ENCODE measurements at places on chromosomes 4 and X.

GRCh38 chrX:54246866-54247265 lies 63.8 kb upstream of the FAM120C start:
- DNase-seq, result no peak

GRCh38 chrX:133921764-133922389 lies 63.5 kb downstream of the GPC3 start:
- DNase-seq, result no peak

DNA sequence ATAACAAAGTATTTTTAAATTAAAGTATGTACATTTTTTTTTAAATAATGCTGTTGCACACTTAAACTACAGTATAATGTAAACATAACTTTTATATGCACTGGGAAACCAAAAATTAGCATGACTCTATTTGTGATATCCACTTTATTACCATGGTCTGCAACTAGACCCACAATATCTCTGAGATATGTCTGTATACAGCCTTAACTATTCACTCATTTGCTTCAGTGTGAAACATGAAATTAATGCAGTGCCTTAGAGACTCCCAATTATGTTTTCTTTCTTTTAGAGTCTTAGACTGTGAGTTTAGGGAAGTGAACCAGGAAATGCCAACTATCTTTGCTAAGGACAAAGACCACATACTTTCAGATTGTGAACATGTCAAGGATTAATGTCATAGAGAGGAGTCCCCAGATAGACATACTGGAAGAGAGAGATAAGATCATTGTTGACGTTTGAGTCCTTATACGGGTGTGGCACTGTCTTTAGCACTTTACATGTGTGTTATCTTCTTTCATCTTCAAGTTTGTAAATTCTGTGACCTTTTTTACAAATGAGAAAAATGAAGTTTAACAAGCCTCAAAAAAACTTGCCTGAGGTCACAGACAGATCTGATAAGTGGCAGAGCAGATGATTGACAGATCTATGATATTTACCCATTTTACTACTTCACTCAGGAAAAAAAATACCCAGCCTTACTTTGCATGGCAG lies 23.2 kb downstream of the CXorf58 start:
- DNase-seq, result no peak

GRCh38 chrX:7435822-7436221 lies 287.9 kb upstream of the PUDP start:
- DNase-seq, result no peak

DNA sequence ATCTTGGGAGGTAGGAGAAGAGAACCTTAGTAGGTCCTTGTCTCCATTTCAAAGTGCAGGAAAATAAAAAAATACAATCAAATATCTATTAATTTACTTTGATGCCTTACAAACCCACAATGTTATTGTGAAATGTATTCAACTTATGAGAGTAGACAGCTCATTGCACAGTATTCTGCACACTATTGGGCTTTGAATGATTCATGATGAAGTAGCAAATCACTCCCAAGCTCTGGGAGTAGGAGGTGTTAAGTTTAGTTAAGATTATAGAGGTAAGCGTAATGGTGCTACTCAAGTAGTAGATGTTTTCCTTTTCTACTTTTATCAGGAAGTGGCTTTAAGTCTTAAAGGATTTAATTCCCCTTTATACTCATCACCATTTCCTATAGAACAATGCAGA lies 32.8 kb upstream of the TMPRSS11A start:
- DNase-seq, result no peak

DNA sequence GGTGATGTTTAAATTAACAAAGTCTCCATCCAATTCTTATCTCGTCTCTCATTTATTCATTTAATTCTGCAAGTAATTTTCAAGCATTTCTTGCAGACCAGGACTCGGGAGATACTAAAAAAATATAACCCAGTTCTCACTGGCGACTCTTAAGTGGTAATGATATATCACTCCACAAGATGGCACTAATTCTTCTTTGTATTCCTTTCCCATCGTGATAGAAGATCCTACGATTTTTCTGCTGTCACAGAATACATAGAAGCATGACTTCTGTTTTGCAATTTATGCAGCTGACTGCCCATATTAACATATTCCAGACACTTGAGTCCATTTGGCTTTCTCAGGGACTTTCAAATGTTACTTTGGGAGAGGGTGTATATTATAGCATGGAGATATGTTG lies 64.0 kb upstream of the FGF13 start:
- no peak for DNase-seq

- DNase-seq, result no peak
Observed at GRCh38 chr4:161554372-161554990, 609.3 kb downstream of the FSTL5 start.

GRCh38 chr4:153113061-153113837 lies 91.0 kb upstream of the TRIM2 start:
- no peak for DNase-seq

DNA sequence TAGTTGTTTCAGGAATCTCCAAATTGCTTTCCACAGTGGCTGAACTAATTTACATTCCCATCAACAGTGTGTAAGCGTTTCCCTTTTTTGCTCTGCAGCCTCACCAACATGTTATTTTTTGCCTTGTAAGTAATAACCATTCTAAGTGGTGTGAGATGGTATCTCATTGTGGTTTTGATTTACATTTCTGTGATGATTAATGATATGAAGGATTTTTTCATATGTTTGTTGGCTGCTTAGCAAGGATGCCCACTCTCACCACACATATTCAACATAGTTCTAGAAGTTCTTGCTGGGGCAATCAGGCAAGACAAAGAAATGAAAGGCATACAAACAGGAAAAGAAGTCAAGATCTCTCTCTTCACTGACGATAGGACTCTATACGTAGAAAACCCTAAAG lies 472.4 kb downstream of the ZNF674 start:
- DNase-seq, result no peak

DNA sequence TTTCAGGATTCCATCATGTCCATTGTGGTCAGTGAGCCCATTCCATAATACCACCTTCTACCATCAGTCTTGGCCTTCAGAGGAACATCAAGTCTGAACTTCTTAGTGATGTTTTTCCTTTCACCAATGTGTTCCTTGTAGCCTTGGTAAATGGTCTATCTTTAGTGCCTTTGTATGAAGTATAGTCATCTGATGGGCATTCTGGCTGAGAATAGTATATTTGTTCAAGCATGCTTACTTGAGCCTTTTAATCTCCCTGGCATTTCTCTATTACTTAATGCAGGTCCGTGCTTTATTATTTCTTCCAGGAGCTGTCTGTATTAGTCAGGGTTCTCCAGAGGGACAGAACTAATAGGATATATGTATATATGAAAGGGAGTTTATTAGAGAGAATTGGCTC lies 99.7 kb downstream of the TLL1 start:
- no peak for DNase-seq

GRCh38 chrX:72576141-72576894 lies 3.7 kb upstream of the HDAC8 start:
- DNase-seq, result no peak

DNA sequence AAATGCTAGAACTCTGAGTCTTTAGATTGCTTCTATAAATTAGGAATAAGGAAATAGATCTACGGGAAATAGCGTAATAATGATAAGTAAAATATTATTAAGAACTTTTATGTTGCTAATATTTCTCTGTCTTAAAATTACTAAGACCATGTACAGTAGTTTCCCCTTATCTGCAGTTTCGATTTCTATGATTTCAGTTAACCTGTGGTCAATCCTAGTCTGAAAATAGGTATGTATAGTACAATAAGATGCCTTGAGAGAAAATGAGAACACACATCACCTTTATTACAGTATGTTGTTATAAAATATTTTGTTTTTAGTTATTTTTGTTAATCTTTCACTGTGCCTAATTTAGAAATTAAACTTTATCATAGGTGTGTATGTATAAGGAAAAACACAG lies 92.6 kb downstream of the CCSER1 start:
- no peak for DNase-seq

DNA sequence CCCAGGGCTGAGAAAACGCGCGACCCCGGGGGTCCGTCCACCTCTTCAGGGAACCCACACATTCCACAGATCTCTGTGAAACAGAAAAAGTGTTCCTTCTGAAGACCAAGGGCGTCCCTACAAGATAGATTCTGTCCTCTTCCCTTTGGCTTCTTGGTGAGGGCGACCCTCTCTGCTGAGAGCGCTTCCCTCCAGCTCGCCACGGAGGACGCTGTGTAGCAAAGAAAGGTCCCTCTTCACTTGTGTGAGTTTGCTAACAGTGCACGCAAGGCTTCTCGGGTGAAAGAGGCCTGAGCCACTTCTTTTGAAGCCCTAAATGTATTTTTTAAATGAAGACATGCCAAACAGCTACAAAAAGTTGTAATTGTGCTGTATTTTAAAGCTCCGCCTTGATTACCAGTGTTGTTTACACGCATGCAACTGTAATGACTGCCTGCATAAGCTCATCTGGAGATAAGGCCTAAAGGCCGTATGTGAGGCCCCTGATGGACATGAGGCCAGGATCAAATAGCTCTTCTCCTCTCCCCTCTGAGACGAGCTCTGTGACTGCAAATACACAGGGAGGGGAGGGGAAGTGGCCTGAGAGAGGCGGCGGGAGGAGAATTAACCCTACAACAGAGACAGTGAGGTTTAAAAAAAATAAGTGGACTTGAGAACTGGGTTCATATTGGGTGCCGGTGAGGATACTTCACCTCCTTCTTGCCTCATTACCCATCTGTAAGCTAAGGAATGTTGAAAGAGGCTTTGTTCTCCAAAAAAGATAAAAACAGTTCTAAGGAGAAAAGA lies 95.5 kb downstream of the SOWAHB start:
- DNase-seq, result no peak

DNA sequence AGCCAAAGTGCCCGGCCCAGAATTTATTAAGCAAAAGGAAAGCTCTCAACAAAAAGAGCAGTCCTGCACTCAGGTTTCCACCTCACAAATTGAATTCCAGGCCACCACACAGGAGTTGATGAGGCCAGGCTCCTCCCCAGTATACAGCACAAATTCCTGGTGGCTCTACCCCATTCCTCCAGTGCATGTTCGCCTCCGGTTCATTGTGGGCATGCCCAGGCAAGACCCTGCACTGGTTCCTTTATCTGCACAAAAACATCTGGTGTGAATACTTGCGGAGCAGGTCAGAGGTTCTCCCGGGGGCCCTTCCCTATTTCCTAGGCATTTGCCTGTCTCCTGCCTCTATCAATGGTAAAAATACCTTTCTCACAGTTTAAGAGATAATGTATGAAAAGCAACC lies 195.2 kb upstream of the ANXA10 start:
- DNase-seq, result no peak

GRCh38 chrX:71095981-71096759 lies 519 bp downstream of the FOXO4 start:
- DNase-seq, result no peak

- no peak for DNase-seq
Observed at GRCh38 chr4:86055898-86056297, 304.0 kb downstream of the MAPK10 start.

- no peak for DNase-seq
Observed at GRCh38 chr4:32884198-32884597, 2164.0 kb downstream of the PCDH7 start.

Data from left renal cortex interstitium (tissue), 4 donors.